Brain pericyte (primary cell): ENCODE measurements at places on chromosomes 16 and 17.
A peak's percentile ranks its signal among the peaks of the same experiment; 100 is the strongest.

DNA sequence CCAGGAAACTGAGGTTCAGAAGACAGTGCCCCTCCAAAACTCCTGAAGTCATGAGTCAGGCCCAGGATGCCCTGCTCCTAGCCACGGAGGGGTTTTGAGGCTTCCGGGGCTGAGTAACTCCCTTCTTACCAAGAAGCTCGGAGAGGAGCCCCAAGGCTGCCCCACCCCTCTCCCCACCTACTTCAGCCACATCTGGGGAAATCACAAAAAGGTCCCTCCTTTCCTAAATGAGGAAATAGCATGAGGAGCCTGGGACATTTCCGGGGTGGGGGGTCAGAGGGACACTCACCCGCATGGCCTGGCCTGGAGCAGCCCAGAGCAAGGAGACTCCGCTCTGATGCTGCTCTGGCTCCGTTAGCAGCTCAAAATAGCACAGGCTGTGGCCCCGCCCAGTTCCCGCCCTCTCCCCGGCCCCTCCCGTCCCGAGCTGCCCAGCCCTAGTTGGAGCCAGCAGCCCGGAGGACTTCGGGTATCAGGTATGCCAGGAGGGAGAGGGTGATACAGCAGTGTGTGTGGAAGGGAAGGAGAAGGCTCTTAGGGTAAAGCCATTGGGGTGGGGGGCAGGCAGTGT is 40.1 kb downstream of the MYO18A start:
- no peak for DNase-seq

GRCh38 chr17:27247071-27247957 is 46.6 kb upstream of the WSB1 start:
- peak; percentile 43 for DNase-seq

DNA sequence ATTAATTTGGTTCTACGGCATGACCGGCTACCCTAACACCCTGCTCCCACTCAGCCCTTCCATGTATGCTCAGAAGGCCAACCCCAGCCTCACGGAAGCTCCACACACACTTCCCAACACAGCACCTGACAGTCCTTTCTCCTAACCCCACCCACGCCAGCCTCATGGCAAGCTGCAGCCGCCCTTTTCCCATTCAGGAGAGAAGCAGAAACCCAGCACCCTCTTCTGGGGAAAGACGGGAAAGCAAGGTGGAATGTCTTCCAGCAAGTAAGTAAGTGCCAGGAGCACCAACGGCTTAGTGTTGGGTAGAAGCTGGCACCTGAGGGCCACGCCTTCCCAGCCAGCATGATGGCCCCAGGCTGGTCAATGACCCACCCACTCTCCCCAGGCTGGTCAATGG is 32.1 kb downstream of the ABR start:
- DNase-seq: no peak

GRCh38 chr17:39235555-39236449 is 10.1 kb upstream of the STAC2 start:
- DNase-seq: no peak

DNA sequence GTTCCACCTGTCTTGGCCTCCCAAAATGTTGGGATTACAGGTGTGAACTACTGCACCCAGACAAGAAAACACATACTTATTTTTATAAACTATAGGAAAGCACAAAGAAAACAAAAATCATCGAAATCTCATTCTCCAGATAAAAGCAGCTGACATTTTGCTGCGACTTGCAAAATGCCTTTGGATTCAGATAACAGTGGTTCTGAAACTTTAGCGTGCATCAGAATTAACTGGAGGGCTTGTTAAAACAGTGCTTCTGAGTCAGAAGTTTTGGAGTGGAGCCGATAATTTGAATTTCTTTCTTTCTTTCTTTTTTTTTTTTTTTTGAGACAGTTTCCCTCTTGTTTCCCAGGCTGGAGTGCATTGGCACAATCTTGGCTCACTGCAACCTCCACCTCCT is 17.7 kb upstream of the GJD3 start:
- DNase-seq: no peak

DNA sequence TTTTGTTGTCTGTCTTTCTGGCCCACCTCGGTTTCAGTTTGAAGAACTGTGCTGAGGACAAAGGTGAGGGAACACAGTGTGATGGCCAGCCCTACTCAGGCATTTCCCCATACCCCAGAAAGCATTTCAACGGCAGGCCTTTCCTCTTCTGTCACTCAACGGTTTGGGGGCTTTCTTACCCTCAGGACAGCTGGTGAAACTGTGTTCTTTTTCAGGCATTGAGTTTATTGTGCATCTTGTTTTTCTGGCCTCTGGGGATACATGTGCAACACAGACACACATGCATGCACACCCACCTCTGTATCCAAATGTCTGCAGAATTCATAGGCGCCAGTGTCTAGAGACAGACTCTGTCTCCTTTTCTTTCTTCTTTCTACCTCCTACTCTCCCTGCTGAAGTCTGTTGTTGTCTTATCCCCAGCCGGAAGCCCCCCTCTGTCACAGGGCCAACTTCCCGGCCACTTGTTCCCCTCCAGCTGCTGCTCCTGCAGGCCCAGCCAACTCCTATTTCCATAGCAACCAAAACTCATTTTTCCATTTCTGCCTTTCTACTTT is 17.0 kb downstream of the CHD9 start:
- DNase-seq: no peak

- DNase-seq: no peak
These were observed 3.3 kb downstream of the GCGR start for GRCh38 chr17:81807210-81807719.

DNA sequence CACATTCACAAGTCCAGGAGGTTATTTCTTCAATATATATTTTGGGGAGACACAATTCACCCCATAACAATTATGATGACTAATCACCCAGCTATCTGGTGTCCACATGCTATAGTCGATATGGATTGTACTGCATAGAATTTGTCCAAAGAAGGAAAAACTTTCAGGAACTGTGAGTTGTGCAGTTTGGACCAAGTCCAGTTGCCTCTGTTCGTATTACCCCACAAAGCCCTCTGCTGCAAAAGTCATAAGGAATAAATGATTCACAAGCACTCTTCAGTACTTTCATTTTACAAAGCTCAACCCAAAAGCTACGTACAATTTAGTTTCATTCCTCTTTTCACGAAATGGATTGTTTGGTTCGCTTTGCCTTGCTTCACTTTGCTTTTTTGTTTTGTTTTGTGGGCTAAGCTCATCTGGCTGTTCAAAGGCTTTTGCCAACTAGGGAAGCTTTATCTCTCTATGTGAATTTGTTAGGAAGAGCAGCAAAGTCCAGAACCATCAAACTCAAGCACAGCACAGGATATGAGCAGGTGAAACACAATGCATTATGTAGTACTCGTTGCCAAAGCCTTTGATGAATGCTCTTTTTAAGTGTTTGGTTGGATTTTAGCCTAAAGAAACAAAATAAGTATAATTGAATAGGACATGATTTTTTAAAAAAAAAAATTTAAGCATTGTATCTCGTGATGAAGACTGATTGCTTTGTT is 98.6 kb downstream of the ZNF18 start:
- DNase-seq: no peak

- DNase-seq: no peak
These were observed 265.1 kb downstream of the WWOX start for GRCh38 chr16:78364556-78364880.

DNA sequence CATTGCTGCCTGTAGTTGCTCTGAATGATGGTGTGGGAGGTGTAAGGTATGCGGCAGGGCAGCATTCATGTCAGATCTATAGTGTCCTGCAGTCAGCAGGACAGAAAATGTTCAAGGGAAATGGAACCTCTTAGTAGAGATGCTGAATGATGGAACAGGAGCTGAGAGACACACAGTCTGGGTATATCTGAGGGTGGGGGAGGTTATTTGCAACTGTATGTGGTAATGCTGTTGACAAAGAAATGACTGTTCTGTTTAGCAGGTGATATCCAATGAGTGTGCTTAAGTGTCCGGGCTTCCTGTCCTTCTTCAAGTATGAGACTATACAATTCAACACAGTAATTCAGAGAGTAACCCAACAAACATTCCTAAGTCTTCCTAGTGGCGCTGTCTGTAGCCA is 46.6 kb downstream of the STH start:
- no peak for DNase-seq

- no peak for DNase-seq
These were observed 4.0 kb downstream of the CBFA2T3 start for GRCh38 chr16:88973007-88973410.

- no peak for DNase-seq
These were observed 2.0 kb downstream of the FGF11 start for GRCh38 chr17:7441266-7441665.

DNA sequence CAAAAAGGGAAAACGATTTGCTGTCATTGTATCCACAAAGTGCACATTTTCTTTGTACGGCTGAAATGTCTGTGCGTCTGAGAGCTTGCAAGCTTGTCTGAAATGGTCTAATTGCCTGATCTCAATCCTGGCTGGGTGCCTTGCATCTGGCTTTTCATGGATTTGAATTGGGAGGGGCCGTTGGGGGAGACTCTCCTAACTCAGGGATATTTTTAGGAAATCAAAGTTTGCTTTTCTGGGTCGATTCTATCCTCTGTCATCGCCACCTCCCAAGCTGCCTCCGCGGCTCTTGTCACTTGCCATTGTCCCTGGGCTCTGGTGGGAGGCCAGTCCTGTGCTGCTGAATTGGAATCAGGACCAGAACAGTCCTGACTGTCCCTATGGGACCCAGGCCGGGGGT is 33.3 kb upstream of the MGAT5B start:
- DNase-seq: no peak

DNA sequence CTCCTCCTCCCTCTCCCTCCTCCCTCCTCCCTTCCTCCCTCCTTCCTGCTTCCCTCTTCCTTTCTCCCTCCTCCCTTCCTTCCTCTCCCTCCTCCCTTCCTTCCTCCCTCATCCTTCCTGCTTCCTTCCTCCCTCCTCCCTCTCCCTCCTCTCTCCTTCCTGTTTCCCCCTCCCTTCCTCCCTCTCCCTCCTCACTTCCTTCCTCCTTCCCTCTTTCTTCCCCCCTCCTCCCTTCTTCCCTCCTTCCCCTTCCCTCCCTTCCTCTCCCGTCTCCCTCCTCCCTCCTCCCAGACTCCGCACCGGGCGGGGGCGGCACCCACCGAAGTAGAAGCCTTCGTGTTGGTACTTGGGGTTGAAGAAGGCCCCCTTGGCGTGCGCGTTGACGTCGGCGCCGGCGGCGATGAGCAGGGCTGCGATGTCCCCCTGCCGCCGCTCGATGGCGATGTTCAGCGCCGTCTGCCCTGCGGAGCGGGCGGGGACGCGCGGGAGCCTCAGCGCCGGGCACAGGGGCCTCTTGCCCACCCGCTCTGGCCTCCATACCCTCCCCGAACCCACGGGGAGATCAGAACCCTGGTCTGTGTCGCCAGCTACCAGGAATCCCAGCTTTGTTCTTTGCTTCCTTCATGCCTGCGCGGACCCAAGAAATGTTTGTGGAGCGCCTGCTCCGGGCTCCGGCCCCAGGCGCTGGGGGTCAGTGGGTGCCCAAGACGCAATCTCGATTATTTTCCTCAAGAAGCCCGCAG is 22.2 kb downstream of the TRPV3 start:
- no peak for DNase-seq

DNA sequence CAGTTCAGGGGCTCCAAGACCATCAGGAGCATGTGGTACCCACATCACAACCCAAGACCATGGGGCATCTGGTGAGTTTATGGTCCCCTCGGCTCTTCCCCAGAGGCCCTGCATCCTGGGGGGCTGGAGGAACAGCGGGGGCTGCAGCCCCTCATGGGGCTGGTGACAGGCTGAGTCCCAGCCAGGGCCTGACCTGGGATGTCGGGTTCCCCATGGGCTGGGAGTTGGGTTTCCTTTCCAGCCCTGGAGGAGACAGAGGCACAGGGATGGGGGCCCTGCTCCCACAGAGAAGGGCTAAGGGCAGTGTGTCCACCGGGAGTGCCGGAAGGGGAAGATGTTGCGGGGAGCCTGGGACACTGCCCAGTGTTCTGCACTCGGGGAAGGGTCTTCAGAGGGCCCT is 82.4 kb downstream of the GOSR1 start:
- no peak for DNase-seq

DNA sequence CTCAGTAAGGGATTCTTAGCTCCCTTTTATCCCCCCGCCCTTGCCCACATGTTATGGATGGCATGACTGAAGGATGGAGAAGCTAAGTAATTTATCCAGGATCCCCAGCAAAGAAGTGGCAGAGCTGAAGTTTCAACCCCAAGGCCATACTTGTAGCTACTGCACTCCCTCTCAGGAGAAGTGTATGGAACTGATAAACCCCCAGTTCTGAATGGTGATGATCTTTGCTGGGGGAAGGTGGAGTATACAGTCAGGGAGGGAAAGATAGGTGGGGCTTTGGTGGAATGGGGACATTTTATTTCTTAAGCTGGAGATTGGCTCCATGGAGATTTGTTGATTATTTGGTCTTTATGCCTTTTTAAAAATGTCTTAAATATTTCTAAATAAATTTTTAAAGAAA is 58.3 kb downstream of the TNRC6C start:
- DNase-seq: no peak

DNA sequence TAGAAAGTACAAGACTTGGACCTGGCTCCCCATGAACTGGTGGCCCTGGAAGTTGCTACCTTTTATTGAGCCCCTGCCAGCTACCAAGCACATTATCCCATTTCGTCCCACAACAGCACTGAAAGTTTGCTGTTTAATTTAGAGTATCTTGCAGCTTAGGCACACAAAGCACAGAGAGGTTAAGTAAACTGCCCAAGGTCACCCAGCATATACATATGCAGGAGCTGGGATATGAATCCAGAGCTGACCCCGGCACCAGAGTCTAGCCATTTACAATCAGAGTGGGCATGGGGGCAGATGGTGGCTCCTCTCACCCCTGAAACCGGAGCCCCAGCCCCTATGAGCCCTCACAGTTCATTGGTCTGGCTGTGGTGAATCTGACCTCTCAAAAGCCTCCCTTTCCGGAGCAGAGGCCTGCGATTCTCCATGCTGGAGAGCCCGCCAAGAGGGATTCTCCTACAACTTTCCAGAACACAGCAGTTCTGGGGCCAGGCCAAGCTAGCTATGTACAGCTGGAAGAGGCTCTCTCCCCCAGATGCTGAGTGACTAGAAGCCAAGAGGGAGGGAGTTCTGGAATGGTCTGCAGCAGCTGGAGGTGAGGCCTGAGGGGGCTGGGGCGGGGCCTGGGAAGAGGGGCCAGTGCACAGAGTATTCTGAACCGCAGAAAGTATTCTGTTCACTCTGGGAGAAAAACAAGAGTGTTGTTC is 58.3 kb downstream of the SREBF1 start:
- DNase-seq: peak; percentile 16

- DNase-seq: no peak
These were observed 13.9 kb downstream of the GALNS start for GRCh38 chr16:88842806-88843205.

- DNase-seq: no peak
These were observed 31.9 kb upstream of the NUDT7 start for GRCh38 chr16:77690416-77690815.

GRCh38 chr16:4870138-4870671 is 22.9 kb downstream of the UBN1 start:
- DNase-seq: no peak

GRCh38 chr17:10875984-10876555 is 38.2 kb upstream of the PIRT start:
- DNase-seq: no peak

DNA sequence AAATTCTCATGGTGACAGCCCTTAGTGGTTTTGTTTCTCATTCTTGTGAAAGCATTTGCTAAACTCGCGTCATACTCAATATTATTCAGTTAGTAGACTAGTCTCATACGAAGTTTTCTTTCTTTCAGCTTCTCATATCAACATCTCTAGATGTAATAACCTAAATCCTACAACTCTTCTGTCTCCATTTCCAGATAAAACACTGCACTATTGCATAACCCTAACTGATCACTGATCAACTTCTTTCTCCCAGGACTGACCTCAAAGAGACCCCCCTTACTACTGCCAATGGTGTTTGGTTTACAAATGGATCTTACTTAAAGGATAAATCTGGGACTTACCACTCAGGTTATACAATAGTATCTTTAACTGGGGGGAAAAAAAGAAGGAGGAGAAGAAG is 36.3 kb upstream of the TEKT1 start:
- no peak for DNase-seq
